ENCODE measurements at places on chromosomes 6 and 20.

DNA sequence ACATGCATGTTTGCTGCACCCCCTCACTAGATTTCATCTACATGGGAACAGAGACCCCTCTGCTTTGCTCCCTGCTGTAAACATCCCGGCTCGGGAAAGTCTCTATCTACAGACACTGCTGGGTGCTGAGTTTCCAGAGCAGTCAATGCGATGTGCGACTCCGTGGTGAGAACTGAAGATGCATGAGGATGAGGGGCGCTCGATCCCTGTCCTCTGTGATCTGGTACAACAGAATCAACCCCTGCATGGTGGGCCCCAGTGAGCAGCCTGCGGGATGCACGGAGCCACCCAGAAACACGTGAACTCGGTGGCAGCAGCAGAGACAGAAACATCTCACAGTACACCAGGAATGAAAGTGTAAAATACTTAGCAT, 83.1 kb downstream of the THBS2 start:
- no peak for DNase-seq

DNA sequence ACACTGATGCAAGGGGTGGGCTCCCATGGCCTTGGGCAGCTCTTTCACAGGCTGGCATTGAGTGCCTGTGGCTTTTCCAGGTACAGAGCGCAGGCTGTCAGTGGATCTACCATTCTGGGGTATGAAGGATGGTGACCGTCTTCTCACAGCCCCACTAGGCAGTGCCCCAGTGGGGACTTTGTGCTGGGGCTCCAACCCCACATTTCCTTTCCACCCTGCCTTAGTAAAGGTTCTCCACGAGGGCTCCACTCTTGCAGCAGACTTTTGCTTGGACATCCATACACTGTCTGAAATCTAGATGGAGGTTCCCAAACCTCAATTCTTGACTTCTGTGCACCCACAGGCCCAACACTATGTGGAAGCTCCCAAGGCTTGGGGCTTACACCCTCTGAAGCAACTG, 107.9 kb upstream of the ECI2 start:
- DNase-seq, result no peak

- no peak for DNase-seq
Observed at GRCh38 chr6:126767711-126768110, 350.8 kb upstream of the RSPO3 start.

DNA sequence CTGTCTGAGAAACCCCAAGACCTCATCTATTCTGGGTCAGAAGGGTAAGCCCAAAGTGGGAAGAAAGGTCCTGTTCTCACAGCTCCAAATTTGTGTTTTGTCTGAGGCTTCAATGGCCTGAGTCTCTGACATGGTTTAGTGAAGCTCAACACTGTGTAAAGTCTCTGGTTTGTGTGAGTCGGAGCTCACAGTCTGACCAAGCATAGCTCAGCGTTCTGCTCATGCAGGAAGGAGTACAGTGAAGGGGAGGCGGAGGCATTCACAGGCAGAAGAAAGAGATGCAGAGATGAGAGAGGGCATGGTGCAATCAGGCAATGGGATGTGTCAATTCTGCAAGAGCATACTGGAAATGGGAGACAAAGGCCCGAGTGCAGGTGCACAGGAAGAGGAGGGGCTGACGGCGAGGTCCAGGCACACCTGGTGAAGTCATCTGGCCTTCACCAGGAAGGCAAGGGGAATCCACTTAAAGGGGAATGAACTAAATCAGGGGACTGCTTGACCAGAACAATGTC, 463.0 kb upstream of the AGPAT4 start:
- no peak for DNase-seq

DNA sequence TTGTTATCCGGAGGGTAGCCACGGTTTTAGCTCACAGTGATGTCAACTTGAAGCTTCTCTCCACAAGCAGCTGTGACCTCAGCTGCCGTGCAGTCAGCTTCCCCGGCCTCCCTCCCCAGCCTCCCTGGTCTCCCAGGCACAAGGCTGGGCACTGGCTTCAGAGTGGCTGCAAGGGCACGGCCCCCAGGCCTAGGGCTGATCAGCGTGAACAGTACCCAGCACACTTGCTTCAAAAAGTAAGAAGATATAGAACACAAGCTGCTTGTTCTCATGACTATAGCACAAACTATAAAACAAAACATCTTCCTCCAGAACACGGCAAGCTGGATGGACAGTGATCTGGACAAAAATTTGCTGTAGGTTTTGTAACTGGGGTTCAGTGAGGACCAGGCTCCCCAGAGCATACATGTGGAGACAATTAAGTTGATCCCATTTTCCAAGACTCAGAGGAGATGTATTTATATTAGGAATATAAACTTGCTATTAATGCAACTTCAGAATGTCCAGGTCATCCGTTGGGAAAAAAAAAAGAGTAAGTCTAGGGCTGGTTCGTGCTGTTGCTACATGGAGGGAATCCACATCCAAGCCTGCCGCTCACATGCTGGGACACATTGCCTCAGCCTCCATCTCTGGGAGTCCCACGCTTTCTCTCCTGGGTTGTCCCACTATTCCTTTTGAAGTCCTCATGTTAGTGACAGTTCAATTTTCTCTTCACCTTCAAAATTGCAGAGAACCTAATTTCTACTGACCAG, 199.4 kb upstream of the THBS2 start:
- DNase-seq, result no peak

GRCh38 chr20:37977338-37977737, 55.9 kb downstream of the TTI1 start:
- DNase-seq, result no peak

DNA sequence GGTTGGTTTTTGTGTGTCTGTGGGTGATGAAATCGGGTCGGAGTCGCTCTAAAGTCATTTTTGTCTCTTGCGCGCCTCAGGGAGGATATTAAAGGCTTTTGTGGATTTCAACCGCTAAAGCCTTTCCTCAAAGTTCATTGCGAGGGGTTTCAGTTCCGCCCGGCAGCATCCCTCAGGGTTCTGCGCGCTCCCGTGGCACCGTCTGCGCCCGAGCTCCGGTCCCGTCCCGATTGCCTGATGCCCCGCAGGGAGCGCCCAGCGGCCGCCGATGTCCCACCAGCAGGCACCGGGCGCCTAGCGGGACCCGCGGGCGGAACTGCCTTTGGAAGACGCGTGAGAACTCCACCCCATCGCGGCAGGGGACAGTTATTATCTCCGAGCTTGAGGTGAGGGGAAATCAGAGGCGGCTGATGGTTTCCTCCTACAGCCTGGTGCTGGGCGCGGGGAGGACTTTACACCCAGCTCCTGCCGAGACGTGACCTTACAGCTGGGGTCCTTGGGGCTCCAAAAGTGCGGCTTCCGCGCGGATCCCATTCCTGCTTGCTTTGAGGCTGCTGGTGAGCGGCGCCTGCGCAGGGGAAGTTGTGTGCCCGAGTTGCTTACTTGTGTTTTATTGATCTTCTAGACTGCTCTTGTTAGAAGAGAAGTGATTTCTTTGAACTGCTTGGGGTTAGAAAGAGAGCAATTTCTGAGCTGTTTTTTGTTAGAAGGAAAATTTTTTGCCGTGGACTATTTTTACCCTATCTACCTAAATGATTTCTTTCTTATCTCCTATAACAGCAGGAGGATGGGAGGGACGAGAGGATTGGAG, 27.1 kb downstream of the ULBP1 start:
- DNase-seq, result no peak

DNA sequence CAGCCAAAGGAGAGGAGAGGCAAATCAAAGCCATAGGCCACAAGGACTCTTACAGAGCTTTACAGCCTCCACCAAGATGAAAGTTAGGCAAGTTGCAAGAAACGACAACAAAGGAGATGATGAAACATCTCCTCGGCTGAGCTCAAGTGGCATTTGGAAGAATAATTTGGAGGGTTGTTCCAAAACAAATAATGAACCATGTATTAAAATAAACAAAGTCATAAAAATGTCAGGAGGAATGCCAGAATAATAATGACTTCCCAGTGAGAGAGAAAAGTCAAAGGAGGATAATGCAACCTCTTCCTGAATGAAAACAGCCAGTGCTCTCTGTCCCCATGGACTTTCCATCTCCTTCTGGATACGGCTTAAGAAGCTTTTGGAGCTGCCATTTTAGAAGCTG, 371.4 kb upstream of the ID4 start:
- DNase-seq, result no peak

GRCh38 chr6:170572704-170573466, 11.6 kb downstream of the PDCD2 start:
- DNase-seq, result no peak

DNA sequence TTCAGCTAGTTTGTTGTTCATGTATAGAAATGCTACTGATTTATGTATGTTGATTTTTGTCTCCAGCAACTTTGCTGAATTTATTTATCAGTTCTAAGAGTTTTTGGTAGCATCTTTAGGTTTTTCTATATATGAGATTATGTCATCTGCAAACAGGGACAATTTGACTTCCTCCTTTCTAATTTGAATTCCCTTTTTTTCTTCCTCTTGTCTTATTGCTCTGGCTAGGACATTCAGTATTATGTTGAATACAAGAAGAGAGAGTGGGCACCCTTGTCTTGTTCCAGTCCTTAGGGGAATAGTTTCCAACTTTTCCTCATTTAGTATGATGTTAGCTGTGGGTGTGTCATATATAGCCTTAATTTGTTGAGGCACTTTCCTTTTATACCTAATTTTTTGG, 58.2 kb downstream of the CDH26 start:
- DNase-seq, result no peak

Measured in activated naive CD8-positive, alpha-beta T cell treated with anti-CD3 and anti-CD28 coated beads, Interleukin-2, amount 50 U/mL, for 24 hours (primary cell).